ENCODE measurements at places on chromosomes 5 and 9.

GRCh38 chr5:112684737-112685136 is 52.9 kb upstream of the APC start:
- no peak for DNase-seq

GRCh38 chr5:142520885-142521284 is 165.0 kb downstream of the FGF1 start:
- DNase-seq: no peak

DNA sequence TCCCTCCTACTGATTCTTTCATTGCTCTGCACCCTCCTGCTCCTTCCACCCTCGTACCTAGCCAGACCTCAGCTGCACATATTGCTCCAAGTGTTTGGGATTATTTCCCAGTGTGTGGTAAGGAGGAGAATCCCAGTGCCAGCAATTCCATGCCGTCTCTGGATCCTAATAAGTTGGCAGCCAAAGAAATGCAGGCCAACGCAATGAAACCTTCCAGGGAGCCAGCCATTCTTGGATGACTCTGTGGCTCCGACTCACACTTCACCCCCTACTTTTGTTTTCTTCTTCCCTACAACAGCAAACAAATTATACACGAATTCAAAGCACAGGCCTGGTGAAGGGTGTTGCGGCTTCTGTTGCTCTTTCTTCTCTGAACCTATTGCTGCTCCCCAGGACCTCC is 82.5 kb upstream of the SLC1A3 start:
- no peak for DNase-seq

- no peak for DNase-seq
Observed at GRCh38 chr5:154205441-154206117, 15.0 kb downstream of the GALNT10 start.

DNA sequence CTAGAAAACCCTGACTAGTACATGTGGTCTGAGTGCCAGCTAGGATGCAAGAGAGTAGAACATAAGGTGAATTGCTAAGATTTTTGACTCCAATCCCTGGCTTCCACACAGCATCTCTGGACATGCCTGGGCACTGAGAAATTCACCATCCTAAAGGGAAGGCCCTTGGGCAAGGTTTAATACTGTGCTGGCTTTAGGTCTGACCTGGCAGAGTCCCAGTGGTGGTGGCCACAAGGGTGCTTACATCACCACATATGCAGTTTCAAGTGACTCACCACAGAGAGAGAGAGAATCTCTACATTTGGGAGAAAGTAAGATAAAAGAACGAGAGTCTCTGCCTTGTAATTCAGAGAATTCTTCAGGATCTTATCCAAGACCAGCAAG is 661.6 kb upstream of the C9orf72 start:
- no peak for DNase-seq

DNA sequence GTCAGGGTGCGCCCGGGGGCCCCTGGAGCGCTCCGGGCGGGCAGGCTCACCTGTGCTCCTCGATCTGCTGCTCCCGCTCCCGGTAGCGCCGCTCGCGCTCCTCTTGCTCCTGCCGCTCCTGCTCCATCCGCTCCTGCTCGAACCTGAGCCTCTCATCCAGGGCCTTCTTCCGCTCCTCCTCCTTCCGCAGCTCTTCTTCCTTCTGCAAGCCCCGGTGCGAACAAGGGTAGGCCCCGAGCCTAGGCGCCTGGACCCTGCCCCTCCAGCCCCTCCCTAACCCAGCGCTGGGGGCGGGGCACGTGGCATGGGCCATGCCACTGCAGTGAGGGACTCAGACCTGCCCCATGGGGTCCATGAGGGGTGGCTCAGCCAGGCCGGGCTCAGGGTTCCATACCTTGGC is 6.6 kb downstream of the DBN1 start:
- no peak for DNase-seq

DNA sequence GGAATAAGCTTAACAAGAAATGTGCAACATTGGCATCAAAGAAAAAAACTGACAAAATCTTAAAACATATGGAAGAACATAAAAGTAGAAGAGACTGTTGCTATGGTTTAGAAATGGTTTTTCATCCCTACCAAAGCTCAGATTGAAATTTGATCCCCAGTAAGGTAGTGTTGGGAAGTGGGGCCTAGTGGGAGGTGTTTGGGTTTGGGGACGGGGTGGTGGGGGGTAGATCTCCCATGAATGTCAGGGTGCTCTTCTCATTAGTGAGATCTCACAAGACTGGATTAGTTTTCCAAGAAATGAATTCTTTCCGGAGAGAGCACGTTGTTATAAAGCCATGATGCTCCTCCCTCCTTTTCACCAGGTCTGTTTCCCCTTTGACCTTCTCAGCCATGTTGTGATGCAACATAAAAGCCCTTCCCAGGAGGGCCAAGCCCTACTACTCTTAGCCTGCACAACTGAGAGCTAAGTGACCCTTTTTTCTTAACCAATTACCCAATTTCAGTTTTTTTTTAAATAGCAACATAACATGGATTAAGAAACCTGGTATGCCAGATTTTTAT is 10.6 kb downstream of the TMEM167A start:
- DNase-seq: no peak

DNA sequence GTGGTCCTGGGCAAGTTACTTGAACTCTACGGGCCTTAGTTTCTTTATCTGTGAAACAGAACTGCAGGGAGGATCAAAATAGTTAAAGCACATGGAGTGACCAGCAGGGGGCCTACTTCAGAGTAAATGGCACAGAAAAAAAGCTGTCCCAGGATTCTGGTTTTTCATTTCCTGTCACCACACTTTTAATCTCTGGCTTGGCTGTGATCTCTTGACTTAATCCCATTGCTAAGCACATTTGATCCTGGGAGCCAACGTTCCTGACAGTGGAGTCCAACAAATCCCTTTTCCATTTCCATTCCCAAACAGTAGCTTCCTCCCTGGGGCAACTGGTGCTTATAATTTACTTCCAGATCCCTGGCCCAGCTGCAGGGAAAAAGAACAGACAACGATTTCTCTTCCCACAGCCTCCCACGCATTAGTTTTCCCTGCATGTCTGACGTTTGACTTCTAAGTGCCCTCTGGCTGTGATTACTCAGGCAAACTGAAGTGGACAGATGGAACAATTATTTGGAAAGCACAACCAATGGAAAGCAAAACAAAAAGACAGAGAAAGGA is 136.5 kb upstream of the STK32A start:
- DNase-seq: no peak

DNA sequence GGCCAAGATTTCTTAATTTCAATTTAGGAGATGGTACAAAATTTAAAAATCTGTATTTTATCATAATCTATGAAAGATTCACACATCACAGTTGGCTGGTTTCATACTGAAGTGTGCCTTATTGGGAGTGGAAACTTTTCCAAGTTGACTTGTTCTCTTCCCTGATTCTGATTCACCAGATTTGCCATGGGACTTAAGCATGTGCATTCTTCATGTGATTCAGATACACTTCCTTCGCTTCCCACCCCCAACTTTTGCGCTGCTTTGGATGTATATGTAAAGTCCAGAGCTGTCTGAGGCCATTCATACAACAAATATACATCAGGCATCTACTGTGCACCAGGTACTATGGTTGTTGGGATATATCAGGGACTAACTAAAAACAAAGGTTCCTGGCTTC is 34.4 kb downstream of the CPEB4 start:
- DNase-seq: no peak

GRCh38 chr5:151798674-151799073 is 26.9 kb downstream of the G3BP1 start:
- no peak for DNase-seq

DNA sequence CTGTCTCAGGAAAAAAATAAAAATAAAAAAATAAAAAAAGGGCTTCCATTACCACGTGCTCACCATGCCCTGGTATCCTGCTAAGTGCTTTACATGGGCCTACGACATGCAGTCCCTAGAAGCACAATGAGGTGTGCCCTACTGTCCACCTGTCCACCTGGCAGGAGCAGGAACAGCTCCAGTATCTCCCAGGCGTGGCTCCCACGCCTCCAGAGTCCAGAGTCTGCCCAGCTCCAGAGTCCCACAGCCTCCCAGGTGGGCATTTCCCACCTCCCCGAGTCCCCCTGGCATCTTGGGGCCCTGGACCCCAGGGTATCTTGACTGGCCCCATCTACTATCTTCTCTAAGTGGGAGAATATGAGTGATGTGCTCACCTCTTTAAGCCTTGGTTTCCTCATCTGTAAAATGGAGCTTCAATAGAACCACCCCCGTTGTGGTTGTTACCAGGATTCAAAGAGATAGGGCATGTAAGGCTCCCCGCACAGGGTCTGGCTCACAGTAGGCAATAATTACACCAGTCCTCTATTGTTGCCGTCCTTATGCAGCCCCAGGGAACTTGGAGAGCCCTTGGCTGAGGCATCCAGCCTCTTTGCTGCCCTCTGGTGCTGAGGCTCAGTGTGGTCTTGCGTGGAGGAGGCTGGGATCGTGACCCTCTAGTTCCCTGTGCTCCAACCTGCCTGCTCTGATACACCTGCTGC is 8.9 kb downstream of the CXCL14 start:
- DNase-seq: no peak

DNA sequence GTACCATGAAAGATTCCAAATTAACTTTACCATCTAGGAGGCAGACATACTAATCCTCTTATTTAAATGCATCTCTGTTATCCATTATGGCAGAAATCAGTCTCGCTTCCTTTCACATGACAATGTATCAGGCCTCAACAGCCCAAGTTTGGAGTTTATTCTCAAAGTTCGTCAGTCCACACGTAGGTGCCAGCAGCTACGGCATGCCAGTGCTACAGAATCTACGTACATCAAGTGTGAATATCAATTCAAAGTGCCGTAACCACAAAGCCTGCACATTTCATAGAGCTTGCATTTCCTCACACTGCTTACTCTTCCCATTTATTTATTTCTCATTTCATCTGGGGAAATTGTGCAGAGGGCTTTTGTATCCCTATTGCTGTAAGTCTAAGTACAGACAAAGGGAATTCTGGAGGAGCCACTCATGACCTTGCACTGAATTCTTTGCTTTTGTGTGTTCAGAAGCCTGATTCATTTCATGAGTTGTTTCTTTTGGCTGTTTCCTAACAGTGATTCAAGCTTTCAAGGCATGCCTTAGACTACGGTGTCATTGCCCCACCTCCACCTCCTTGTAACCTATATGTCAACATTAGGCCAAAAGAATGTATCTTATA is 10.0 kb downstream of the ENC1 start:
- no peak for DNase-seq

- no peak for DNase-seq
Observed at GRCh38 chr9:113216406-113216805, 4.7 kb downstream of the FKBP15 start.

GRCh38 chr9:129377931-129378661 is 200.0 kb upstream of the IER5L start:
- DNase-seq: no peak

GRCh38 chr5:19928562-19929421 is 59.2 kb downstream of the CDH18 start:
- no peak for DNase-seq

DNA sequence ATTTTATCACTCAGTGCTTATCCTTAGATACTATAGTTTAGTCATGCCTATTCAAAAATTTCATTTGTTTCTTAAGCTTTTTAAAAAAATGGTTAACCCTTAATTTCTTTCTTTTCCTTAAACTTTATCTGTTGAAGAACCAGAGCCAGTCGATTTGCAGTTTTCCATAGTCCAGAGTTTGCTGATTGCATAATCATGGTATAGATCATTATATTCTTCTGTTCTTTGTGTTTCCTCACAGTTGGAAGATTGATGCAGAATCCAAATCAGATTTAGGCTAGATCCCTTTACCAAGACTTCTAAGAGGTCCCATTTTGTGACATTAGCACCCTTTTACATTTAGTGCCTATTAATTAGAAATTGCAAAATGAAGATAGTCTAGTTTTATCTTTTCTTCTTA is 18.0 kb downstream of the TMEM38B start:
- no peak for DNase-seq

DNA sequence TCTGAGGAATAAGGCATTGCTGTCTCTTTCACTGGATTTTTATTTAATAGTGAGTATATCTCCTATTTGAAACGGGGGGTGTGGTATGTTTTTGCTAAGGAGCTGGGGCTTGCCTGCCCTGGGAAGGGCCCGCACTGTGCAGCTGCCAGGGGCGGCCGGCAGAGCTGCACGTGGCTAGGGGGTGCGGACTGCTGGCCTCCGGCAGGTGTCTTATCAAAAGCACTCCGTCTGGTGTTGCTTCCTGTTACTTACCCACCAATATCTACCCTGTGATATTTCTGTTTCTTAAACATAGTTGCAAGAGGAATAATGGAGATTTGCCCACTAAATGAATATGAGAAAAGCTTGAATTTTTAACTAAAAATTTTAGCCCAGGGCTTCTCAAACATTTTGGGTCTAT is 232.0 kb downstream of the IRX1 start:
- DNase-seq: no peak

- no peak for DNase-seq
Observed at GRCh38 chr5:107602896-107603295, 67.8 kb downstream of the EFNA5 start.

DNA sequence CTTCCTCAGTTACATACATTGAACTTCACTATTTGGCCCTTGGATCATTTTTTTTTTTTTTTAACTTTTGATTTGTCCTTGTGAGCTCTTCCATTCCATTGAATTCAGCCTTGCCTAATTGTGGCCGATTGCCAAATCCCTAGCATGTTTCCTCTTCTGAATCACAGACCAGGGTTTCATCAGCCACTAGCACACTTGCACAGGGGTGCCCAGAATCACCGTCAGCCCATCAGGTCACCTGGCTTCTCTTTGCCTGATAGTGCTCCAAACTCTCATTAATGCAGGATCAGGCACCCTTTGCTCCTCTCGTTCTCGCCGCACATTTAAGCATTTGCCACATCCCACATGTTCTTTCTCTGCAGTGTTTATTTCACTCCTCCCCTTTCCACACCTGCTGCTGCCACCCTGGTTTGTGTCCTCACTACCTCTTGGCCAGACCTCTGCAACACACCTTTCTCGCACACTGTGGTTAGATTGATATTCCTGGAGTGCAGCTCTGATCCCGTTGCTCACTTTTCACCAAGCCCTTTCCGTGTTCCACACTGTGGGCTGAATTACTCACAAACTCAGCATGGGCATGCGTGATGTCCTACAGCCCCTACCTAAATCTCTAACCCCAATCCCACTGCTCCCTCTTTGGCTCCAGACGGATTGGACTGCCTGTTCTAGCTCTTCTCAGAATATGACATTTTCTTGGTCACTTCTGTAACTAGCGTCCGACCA is 9.8 kb downstream of the PIK3R1 start:
- DNase-seq: no peak

- no peak for DNase-seq
Observed at GRCh38 chr9:126836216-126836615, 24.2 kb upstream of the ZBTB34 start.

DNA sequence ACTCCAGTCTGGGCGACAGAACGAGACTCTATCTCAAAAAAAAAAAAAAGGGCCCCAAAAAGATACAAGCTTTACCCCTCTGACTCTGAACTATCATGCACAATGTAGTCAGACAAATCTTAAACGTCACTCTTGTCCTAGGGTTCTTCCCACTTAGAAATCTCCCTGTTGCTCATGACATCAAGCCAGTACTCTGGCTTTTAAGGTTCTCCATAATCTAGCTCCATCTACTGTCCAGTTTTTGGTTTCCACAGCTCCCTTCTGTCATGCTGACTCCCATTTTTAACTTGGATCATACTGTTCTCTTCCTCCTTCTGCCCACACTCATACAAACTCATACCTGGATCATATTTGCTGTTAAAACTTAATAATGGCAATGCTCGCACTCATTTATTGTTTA is 156.7 kb upstream of the TLX3 start:
- no peak for DNase-seq

Measured in activated CD8-positive, alpha-beta memory T cell treated with anti-CD3 and anti-CD28 coated beads for 4 hours (primary cell).